ENCODE measurements at places on chromosomes 7 and 10. TPM values are rescaled to one million over a fixed set of nuclear protein-coding genes. Genes with fewer than 3 reads are reported as not detected.

GCK gene
- total RNA-seq, result 1.2 TPM

DPYSL4 gene
- 14.3 TPM for total RNA-seq

SH2D4B gene
- total RNA-seq, result 0.32 TPM

SCIN gene
- 0.29 TPM for total RNA-seq

POLR2J2 gene
- 34.1 TPM for total RNA-seq

CACNB2 gene
- total RNA-seq, result not detected

NYAP1 gene
- 0.19 TPM for total RNA-seq

PLXNA4 gene
- total RNA-seq, result 1.4 TPM

TBX20 gene
- not detected for total RNA-seq

SLC35B4 gene
- 16.8 TPM for total RNA-seq

EPHB6 gene
- total RNA-seq, result 8.0 TPM
